ENCODE measurements at places on chromosomes 11 and 22.

- no peak for DNase-seq
Observed at GRCh38 chr11:107583629-107584195, 7.2 kb upstream of the ELMOD1 start.

GRCh38 chr11:79922641-79923040 is 481.8 kb upstream of the TENM4 start:
- no peak for DNase-seq

DNA sequence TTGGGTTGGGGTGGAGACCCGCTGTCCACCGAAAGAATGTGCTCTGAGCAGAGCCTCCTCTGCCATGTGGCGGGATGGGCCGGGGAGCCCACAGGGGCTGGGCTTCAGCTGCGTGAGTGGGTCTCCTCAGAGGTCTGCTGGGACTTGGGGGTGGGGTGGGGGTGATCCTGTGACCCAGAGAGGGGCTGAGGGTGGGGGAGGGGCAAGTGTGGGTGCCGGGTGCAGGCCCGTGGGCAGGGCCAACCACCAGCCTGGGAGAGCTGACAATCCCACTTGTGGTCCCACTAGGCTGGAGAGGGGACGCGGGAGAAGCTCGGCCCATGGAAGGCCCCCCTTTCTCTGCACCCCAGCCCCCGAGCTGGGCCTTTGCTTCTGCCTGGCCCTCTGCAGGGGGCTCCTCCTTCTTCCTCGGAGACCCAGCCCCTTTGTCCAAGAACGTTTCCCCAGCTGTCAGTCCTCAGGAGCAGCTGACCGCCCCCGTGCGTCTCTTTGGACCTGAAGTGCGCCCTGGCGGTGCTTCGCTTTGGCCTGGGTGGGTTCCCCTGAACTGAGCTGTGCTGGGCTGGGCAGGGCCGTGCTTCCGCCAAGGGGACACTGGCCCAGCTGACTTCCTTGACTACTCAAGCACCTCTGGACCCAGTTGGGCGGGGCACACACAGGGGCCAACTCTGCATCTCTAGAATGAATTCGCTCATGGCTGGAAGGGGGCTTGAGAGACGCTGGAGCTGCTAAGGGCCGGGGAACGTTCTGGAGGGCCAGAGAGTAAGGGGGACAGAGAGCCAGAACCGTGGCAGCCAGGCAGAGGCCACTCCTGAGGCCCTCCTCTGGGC is 30.2 kb downstream of the OSBPL5 start:
- DNase-seq, result no peak

DNA sequence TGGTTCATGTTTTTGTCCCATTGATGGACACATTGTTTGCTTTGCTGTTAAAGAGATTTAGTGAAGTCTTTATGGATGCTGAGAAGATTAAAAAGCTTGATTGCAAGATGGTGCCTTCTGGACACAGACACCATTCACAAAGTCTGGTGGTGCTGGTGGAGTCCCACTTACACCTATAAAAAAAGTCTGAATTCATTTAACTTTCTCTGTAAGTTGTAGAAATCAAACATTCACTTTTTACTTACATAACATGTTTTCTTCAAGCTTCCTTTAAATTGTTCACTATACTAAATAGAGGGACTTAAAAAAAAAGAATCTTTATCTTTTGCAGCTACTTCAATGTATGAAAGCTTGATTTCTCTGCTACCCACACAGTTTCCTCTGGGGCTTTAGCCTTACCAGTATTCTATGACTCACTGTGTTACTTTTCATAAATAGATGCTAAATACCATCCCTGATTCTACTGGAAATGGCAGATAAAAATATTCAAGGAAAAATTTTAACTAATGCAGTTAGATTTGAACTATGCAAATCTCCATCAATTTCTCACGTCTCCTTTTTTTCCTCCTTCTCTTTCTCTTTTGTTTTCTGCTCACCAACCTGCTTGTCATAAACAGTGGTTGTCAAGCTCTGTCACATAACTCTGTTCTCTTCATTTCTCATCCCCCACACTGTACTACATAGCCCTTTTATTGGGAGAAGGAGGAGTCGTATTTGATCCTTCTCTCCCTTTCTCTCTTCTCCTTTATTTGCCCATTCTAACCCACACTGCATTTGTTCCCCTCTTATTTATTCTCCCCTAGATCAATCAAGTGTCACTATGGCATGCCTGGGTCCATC is 89.7 kb downstream of the FAM76B start:
- no peak for DNase-seq

DNA sequence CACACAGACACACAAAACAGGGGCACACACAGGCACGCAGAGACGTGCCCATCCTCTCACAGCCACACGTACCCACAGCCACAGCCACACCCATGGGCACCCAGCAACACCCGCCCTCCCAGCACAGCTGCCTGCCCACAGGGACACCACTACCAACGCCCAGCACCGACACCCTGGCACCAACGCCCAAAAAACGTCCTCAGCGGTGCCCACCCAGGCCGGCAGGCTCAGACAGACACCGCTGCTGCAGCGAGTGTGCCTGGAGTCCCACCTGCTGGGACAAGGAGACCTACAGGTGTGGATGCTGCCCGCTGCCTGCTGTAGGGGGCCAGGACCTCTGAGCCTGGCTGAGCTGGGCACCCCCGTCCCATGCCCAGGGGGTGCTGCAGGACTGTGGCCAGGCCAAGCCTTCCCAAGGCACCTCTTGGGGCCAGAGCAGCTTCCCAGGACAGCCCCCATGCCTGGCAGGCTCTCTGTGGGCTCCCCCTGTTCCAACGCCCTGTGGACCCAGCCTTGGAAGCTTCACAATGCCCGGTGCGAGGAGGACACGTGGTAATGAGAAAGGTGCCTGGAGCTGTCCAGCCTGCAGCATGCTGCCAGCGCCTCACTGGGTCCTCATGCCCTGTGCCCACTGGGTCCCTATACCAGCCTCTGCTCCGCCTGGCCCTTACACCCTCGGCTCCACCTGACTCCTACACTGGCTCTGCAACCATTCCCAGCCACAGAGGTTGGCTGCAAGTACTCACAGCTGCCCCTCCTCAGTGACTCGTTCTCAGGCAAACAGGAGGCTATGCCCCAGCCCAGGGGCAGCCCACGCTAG is 45.8 kb upstream of the TH start:
- DNase-seq, result peak; percentile 53

- no peak for DNase-seq
Observed at GRCh38 chr11:44136176-44136945, 40.9 kb downstream of the EXT2 start.

- DNase-seq, result peak; percentile 40
Observed at GRCh38 chr11:117827521-117828511, 3.3 kb upstream of the FXYD2 start.

GRCh38 chr11:34284156-34284555 is 73.7 kb downstream of the ABTB2 start:
- DNase-seq, result no peak

- no peak for DNase-seq
Observed at GRCh38 chr11:877565-877964, 33.0 kb downstream of the CHID1 start.

- DNase-seq, result peak; percentile 85
Observed at GRCh38 chr11:795634-796564, 2.2 kb downstream of the SLC25A22 start.

GRCh38 chr11:43384393-43384792 is 25.7 kb downstream of the TTC17 start:
- DNase-seq, result no peak

DNA sequence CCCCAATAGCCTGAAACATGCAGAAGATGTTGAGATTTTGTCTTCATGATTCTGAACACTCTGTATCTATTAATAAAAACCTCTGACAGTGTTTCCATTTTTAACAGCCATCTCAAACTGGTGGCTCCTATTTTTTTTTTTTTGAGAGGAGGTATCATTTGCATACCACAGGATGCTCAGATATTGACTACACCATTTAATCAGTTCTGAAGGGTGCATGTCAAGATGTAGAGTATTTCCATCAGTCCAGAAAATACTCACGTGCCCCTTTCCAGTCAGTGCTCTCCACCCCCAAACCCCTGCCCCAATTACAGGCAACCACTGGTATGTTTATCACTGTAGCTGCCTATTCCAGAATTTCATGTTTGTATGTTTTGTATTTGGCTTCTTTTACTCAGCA is 85.3 kb upstream of the SORL1-AS1 start:
- no peak for DNase-seq

GRCh38 chr11:100890789-100891188 is 203.7 kb downstream of the ARHGAP42 start:
- DNase-seq, result no peak

- DNase-seq, result no peak
Observed at GRCh38 chr11:60570970-60571369, 55.8 kb downstream of the MS4A13 start.

DNA sequence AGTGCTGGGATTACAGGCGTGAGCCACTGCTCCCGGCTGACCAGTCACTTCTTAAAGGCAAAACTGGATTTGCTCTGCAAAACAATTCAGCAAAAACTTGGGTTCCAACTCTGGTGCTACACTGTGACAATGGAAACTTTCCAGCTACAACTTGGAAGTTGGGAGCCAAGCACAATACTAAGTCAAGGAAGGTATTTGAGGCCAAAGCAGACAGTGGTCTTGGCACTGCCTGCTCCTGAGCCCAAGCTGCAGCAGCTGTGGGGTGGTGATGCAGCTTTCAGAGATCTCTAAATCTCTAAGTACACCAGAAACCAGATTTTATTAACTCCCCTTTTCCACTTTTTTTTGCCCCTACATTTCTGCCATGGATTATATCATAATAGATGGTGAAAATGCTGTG is 17.5 kb downstream of the ADM start:
- DNase-seq, result no peak

DNA sequence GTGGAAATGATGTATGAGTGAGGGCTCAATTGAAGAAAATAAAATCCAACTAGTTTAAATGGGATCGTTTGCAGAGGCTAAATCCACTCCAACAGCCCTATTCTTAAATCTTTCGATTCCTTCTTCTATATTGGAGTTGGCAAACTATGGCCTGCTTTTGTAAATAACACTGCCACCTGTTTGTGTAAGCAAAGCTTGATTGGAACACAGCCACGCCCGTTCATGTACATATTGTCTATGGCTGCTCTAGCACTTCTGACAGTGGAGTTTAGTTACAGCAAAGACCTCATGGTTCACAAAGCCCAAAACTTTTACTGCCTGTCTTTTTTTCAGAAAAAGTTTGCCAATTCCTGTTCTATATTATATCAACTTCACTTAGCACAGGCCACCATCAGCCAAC is 40.6 kb upstream of the RCN1 start:
- DNase-seq, result no peak

DNA sequence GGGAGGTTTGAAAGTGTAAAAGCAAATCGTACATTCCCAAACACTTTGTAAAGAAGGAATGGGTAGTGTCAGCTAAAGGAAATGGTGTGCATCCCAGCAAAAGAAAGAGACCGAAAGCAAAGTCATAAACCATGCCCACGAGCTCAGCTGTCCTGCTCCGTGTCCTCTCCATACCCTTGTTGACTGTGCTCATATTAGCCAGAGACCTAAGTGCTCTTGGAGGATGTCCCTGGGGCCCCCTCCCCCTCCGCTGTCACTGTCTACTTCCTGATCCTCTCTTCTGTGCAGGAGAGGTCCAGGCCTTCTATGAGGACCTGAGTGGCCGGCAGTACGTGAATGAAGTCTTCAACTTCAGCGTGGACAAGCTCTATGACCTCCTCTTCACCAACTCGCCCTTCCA is 46.1 kb downstream of the SCN3B start:
- DNase-seq, result no peak

- no peak for DNase-seq
Observed at GRCh38 chr11:74312326-74312725, 886 bp upstream of the P4HA3 start.

DNA sequence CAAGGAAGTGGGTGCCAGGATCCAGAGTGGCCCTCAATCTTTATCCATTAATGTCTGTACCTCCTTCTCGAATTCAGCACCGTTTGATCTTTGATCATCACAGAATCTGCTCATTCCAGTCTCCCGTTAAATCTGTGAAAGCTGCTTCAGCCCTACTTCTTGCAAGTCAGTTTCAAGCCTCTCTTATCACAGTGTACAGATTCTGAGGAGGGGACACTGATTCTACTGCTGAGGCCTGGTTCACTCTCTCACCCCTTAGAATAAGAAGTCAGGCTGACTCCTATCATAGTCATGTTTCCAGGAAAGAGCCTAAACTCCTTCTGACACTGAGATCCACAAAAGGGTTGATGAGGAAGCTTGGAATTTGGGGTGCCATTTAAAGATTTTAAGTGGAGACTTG is 39.0 kb downstream of the MAML2 start:
- no peak for DNase-seq

- DNase-seq, result peak; percentile 60
Observed at GRCh38 chr11:116641561-116642045, 131.2 kb downstream of the BUD13 start.

- DNase-seq, result peak; percentile 21
Observed at GRCh38 chr11:1158681-1159487, 1.1 kb downstream of the MUC5AC start.

GRCh38 chr11:134453441-134453840 is 41.4 kb upstream of the B3GAT1 start:
- DNase-seq, result no peak

GRCh38 chr22:46031066-46031465 is 54.1 kb upstream of the WNT7B start:
- peak; percentile 16 for DNase-seq

DNA sequence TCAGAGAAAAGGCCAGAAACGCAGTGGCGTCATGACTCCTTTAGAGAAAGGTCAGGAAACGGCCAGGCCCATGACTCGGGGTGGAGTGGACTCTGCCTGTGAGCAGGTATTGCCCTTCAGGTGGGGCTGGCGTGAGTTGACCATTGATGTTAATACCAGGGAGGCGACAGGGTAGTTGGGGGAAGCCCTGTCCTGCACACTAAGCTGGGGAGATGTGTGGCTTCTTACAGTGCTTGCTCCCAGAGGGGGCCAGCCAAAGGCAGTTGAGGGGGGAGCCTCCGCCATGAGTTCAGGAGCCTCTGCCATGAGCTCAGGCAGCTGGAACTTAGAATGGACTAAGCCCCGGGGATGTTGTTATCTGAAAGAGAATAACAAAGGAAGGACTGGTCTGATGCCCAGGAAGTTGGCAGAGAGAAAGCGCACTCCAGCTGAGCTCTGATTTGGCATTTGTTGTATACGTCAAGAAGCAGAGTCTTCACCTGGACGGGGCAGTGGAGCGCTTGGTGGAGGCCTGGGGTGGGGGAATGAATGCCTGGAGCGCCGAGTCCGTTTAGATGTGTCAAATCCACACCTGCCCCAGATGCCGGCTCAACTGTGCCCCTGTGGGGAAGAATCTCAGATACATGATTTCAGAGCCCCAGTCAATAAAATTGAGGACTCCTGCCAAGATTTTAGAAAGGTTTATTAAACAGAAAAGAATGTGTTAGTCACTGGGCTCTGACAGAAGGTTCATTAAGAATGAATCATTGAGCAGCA is 222.5 kb downstream of the TBC1D22A start:
- DNase-seq, result no peak

- no peak for DNase-seq
Observed at GRCh38 chr11:115578275-115578674, 74.1 kb upstream of the CADM1 start.

GRCh38 chr11:131934006-131934405 is 563.6 kb downstream of the NTM start:
- no peak for DNase-seq

GRCh38 chr11:62555464-62556107 is 9.0 kb upstream of the AHNAK start:
- peak; percentile 52 for DNase-seq

GRCh38 chr11:117986981-117987574 is 884 bp downstream of the IL10RA start:
- no peak for DNase-seq

GRCh38 chr11:35907648-35908431 is 36.0 kb upstream of the LDLRAD3 start:
- DNase-seq, result no peak

All from right lobe of liver (tissue), 6 donors.